Activated CD4-positive, alpha-beta T cell treated with anti-CD3 and anti-CD28 coated beads, Interleukin-2, amount 10 ng/mL, durations not matched to agents 7 days and 5 days (primary cell): ENCODE measurements at places on chromosomes 2 and 18. TPM values are rescaled to one million over a fixed set of nuclear protein-coding genes. Genes with fewer than 3 reads are reported as not detected.

GPC1 gene
- 7.5 TPM for total RNA-seq

GRCh38 chr2:66519264-66519843, 84.4 kb downstream of the MEIS1 start:
- no peaks in the 10 kb centered on the region for H3K27me3 ChIP-seq
- H3K4me1 ChIP-seq = no peaks in the 10 kb centered on the region

GRCh38 chr2:196441527-196441926, 198.0 kb upstream of the CCDC150 start:
- no peak overlapping the region for H3K27ac ChIP-seq
- H3K4me3 ChIP-seq = no peak overlapping the region
- peaks cover 14% of the 10 kb centered on the region for H3K27me3 ChIP-seq
- no peaks in the 10 kb centered on the region for H3K4me1 ChIP-seq
- no peaks in the 10 kb centered on the region for H3K36me3 ChIP-seq

GRCh38 chr2:158788951-158789350, 6.2 kb upstream of the DAPL1 start:
- DNase-seq = no peak
- peaks cover 6% of the 10 kb centered on the region for H3K27me3 ChIP-seq
- H3K4me1 ChIP-seq = no peaks in the 10 kb centered on the region
- no peaks in the 10 kb centered on the region for H3K36me3 ChIP-seq
- no peak overlapping the region for H3K4me3 ChIP-seq

DNA sequence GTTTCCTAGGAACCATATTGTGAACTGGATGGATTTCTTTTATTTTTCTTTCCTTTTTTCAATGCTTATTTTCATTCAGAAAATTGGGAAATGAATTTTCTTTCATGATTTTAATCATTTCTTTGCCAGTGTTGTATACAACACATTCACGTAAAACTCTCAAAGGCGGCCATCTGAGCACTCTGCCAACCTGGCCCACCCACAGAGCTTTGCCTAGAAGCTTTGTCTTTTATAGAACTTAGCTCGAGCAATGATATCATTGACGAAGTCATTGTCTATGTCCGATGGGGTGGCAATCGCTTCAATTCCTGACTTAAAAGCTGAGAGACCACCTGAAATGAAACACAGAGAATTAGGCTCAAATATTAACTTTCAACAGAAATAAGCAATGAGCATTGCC, 13.3 kb downstream of the LYG2 start:
- no peak overlapping the region for H3K27ac ChIP-seq
- DNase-seq = no peak
- no peaks in the 10 kb centered on the region for H3K27me3 ChIP-seq

GRCh38 chr2:138699421-138699820, 80.8 kb downstream of the NXPH2 start:
- no peaks in the 10 kb centered on the region for H3K27me3 ChIP-seq
- no peaks in the 10 kb centered on the region for H3K4me1 ChIP-seq
- no peaks in the 10 kb centered on the region for H3K36me3 ChIP-seq
